Stimulated activated CD8-positive, alpha-beta memory T cell treated with anti-CD3 and anti-CD28 coated beads, Interleukin-4, amount 100 ng/mL, for 4 hours (primary cell): ENCODE measurements at places on chromosomes 12 and 14.

- no peak for DNase-seq
Observed at GRCh38 chr14:100295376-100296105, 10.7 kb downstream of the SLC25A29 start.

DNA sequence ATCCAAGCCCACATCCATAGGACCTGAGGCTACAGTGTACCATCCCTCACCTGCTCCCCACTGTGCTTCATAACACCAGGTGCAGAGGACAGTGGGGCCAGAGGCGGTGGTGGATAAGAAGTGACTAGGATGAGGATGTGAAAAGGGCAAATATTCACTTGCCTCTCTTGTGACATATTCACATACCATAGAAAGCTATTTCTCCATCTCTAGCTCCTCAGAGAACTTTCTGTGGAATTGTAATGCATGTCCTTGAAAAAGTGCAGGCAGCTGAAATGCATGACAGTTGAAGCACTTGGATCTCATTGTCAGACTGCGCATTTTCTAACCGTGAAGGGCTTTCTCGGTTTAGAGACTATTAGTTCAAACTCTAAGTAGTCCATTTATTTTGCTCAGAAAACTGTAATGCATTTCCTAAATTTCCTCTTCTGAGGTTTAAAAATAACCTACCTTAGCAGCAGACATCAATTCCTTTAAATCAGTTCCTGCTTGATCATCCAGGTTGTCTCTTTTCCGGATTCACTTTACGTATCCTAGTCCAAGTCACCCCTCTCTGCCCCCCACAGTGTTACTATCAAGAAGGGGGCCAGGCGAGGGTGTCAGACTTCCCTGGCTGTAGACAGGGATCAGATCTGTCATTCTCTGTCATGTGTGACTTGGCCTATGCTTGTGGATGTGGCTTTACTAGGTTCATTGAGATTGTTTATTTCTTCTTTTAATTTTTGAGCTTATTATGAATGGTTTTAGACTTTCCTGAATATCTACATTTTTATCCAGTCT, 984.0 kb upstream of the TMEM132C start:
- DNase-seq = no peak

DNA sequence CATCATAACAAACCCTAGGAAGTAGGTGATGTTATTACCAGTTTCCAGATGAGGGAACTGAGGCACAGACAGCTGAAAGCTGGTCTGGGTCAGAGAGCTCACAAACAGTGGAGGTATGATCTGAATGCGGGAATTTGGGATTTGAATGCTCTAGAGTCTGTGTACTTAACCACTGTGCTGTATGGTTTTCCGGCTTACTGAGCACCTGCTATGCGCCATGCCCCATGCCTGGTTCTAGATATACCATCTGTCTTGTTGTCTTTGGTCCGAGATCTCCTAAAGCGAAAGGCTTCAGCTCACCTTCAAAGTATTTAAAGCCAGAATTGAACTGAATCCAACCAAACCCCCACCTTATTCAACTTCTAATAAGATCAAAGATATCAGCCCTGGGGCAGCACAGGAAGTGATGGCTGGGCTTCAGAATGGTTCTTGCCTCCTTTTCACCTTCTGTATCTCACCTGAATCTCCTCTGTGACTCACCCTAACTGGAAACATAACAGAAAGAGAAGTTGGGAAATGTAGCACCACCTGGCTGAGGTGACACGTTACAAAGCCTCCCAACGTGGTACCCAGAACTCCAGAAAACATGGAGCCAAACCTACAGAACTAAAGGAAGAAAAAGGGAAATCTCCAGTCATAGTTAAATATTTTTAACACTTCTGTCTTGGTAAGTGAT, 54.3 kb downstream of the PRMT8 start:
- DNase-seq = no peak

DNA sequence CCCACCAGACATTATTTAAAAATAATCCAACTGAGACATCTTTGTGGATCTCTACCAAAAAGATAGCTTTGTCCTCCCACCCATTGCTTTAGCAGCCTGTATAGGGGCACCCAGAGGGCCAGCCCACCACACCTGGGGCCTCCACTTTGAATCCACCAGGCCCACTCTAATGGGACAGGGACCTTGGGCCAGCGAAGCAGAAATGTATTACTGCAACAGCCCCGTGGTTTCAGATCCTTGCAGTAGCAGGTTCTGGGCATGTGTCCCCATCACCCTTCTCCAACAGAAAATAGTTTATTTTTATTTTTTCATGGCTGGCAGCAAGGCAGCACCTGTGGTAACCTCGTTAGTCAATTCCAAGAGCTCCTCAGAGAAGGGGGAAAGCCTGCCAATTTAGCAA, 218.4 kb downstream of the ZFP36L1 start:
- DNase-seq = no peak

DNA sequence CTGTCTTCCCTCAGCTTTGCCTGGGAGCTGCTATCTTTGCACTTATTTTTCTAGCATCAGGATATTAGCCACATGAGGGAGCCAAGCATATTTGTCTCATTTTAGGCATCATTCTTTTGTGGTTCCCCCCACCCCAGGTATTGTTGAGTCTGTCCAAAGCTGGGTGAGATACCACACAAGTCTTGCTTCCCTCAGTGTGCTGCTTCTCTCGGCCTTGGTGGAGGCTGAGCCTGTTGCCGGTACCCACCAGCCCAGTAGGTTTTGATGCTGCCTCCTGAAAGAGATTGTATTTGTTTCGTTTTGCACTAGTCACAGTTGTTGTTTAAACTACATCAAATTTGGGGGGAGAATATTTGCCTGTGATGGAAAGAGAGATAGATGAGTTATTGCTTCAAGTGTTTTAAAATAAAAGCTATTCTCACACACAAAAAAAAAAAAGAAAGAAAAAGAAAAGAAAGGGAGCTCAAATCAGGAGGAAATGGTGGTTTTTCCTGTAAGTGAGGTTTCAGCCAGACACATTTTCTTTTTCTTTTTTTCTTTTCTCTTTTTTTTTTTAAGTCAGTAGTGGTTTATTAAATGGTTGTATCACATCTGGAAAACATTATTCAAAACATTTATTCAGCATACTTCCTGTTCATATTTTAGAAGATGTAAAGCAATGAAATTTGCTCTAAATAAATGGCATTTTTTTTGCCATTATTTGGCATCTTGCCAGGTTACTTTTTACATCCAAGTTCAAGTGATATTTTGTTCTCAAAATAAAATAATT, 58.5 kb downstream of the SLC4A8 start:
- no peak for DNase-seq

GRCh38 chr12:19763488-19763887, 324.2 kb downstream of the AEBP2 start:
- no peak for DNase-seq

DNA sequence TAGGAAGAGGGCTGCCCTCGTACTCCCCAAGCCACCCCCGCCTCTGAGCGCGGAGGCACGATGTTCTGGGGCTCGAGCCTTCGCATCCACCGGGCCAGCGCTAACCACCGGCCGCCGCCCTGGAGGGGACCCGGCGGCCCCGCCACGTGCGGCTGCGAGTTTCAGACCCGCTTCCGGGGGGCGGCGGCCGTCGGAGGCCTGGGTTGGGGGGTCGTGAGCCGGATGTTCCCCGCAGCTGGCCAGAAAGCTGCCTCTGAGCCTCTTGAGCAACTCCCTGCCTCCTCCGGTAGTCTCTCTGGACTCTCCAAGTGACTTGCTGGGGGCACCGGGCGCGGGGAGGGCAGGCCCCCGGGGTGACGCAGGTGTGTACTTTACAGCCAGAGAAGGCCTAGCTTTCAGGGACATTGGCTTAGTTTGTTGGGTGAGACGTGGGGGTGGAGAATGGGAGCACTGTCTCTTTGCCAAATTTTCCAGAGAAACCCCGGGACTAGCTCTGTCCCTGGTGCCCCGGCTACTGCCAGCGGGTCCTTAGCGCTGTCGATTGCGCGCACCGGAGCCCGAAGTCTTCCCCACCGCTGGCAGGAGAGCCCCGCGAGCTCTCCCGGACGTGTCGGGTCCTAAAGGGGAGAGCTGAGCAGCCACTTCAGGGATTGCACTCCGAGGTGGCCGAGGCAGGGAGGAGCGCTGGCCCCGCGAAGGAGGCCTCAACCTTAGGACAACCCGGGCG, 15.6 kb downstream of the OTX2 start:
- no peak for DNase-seq

DNA sequence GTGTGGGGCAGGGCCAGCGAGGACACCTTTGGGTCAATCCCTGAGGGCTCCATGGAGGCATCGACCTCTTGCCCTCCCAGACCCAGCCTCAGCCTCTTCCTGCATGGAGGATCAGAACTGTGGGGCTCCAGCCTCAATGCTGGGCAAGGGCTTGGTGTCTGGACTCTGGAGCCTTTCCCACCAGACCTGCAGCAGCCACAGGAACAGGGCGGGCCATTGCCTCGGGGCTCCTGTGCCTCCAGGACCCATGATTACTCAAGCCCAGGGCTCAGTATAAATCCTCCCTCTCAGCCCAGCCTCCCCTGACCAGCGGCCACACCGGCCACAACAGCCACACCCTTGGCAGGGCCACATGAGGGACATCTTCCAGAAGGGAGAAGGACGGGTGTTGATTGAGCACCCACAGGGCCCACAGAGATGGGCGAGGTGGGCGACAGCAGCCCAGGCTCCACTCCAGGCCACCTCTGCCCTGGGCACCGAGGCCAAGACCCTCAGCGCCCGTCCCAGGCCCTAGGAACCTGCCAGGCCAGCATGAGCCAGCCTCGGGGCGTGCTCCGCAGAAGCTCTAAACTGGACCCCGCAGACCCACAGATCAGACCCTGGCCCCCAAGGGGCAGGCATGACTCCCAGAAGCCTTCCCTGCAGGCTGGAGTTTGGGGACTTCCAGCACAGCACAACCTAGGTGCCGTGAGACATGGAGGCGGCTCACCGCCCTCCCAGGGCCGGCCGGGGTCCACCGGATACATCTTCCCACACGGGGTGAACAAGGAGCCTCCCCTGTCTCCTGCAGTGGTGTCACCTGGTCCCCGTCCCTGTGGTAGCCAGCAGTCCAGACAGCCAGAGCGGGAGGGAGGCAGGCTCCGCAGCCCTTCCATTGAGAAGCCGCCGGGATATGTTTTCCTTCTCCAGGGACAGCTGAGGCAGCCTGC, 25.1 kb downstream of the NCOR2 start:
- no peak for DNase-seq

- DNase-seq = peak; percentile 13
Observed at GRCh38 chr14:32201816-32202490, at the start of gene RNU6-7. TSS of gene RNU6-7 (plus strand) at chr14:32202045.

DNA sequence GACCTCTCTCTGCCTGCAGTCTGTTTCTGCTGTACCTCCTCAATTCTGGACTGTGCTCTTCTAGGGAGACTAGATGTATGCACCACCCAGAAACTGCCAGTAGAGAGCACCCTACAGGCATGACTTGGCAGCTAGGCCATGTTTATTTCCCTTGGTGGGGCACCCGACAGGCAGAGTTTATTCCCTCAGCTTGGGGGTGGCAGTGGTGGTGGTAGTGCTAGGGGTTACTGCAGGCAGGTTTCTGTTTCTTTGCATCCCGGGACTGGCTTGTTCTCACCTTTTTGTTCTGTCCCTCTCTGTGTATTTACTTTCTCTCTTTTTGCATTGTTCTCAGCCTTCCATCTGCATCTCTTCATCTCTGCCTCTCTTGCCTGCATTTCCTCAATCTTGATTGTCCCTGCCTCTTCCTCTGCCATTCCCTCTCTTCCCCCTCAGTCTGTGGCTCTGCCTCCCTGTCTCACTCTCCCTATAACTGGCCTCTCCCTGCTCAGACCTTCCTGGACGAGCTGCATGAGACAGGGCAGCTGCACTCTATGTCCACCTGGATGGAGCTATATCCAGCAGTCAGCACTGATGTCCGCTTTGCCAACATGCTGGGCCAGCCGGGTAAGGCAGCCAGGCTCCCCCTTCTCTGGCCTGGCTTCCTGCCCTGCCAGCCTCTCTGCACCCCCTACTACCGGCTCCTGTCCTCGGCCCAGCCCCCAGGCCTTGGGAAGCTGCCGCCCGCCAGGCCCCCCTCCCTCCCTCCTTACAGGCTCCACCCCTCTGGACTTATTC, 13.8 kb downstream of the PRPF40B start:
- no peak for DNase-seq
